ENCODE measurements at places on chromosomes 4 and X.

- no peak for DNase-seq
Observed at GRCh38 chr4:116539744-116540143, 545.6 kb downstream of the TRAM1L1 start.

GRCh38 chr4:40264995-40265909 lies 68.4 kb downstream of the RHOH start:
- DNase-seq = peak; percentile 86

DNA sequence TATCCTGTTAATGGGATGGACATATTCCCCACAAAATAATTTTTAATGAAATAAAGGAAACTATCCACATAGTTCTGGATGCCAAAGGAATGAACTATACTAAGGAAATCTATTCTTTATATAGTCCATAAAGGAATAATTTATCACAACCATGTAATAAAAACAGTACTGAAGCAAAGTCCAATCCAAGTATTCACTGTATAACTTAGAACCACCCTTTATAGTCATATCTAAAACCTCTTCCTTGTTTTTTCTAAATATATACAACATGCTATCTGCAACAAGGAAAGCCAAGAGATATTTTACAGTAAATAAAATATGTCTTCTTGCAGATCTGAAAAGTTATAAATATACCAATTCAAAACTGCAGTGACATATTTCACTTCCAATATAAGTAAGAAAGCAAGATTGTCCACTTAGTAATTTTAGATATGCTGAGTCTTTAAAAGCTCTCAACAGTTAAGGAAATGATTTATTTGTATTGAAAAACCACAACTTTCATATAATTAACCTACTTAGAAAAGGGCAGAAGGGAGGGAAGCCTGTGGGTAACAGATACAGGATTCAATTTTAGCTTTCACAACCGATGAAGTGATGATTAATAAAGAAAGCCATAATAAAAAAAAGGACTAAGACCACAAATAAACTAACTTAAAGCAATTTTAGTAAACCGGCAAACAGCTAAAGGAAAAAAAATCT lies 8.0 kb downstream of the NR3C2 start:
- DNase-seq = no peak

DNA sequence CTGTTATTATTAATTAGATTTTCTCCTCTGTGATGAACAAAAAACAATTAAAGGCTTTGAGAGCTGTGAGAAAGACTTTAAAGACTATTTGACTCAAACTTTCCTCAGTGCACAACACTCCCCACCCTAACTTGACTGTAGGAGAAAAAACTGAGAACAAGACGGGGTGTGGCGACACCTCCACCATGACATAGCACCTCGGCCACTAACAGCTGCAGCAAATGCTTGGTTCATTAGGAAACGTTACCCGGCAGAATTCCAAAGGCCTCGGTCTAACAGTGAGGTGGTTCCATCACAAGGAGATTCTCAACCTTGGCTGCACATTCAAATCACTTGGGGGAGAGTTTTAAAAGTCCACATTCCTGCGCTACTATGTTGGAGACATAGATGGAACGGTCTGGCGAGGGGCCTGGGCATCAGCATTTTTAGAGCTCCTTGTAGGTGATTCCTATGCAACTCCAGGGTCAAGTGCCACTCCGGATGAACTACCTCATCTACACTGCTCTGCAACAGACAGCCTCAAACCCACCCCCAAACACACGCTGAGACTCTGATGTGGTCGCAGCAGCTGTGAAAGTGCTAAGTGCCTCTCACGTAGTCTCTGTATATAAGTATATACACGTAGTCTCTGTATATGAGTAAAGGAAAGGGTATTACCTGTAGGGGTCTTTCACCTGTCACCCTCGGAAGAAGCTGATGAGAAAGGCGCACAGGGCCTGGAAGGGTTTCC lies 1.0 kb downstream of the FGFBP2 start:
- DNase-seq = no peak

DNA sequence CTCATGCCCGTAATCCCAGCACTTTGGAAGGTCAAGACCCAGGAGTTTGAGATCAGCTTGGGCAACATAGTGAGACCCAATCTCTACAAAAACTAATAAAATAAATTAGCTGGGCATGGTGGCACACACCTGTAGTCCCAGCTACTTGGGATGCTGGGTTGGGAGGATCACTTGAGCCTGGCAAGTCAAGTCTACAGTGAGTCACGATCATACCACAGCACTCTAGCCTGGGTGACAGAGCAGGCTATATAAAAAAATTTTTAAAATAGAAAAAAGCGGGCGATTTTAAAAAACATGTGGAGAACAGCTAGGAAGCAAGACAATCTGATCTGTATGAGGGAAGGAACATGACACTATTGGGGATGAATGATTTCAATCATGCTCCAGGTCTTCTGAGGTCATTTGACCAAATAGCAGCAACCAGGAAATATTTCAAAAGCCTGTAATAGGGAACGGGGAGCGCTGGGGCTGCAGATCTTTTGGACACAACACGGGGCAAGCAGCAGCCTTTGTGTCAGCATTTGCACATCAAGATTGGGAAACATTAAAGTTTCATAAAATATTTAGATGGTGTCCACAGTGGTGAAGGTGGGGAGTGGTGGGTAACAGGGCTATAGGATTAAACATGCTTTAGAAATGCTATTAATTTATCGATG lies 48.3 kb upstream of the GUCY1A1 start:
- DNase-seq = no peak

GRCh38 chrX:65688403-65688871 lies 21.0 kb downstream of the MSN start:
- peak; percentile 88 for DNase-seq

- DNase-seq = no peak
Observed at GRCh38 chr4:23856630-23857029, 33.2 kb downstream of the PPARGC1A start.
